ENCODE measurements at places on chromosomes 12 and 14.

- no peak for DNase-seq
These were observed 569.6 kb downstream of the AACS start for GRCh38 chr12:125634813-125635212.

DNA sequence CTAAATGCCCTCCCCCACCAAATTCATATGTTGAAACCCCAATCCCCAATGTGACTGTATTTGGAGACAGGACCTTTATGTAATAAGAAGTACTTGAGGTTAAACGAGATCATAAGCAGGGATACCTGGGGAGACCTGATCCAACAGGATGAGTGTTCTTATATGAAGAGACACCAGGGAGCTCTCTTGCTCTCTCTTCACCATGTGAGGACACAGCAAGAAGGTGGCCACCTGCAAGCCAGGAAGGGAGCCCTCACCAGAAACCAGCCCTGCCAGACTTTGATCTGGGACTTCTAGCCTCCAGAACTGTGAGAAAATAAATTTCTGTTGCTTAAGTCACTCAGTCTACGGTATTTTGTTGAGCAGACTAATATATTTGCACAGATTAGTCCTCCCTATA is 113.6 kb downstream of the NUAK1 start:
- no peak for DNase-seq

DNA sequence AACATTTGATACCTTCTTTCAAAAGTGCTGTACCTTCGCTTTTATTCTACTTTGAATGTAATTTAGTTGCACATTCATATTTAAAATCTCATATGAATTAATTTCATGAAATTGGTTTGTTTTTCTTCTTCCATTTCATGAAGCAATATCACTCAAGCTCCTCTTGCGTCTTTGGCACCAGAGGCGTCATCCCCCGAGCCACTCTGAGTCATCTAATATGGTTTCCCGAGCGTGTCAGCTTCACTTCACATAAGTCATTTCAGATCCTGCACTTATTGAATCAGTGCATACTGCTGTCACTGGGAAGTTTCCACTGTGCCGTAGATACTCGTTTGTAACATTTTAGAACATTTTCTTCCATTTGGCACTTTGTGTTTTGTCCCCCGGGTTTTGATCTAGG is 105.6 kb downstream of the SLC25A47 start:
- no peak for DNase-seq

DNA sequence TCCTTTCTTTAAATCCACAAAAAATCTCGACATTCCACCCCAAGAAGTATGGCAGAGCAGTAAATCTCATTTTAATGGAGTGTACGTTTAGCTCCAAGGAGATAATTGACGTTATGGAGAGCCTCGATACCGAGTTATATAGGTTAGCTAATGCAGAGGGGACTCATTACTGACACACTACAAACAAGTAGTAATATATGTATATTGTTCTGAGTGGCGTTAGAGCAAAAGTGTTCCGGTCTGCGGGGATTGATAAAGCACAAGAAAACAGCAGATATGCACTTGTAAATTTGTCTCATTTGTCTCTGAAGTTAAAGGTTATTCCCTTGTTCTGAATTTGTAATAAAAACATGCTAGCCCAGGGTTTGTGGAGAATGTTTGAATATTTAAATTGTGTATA is 84.1 kb downstream of the BCL11B start:
- no peak for DNase-seq

- no peak for DNase-seq
These were observed 80.1 kb upstream of the IFNG-AS1 start for GRCh38 chr12:67909091-67909531.

DNA sequence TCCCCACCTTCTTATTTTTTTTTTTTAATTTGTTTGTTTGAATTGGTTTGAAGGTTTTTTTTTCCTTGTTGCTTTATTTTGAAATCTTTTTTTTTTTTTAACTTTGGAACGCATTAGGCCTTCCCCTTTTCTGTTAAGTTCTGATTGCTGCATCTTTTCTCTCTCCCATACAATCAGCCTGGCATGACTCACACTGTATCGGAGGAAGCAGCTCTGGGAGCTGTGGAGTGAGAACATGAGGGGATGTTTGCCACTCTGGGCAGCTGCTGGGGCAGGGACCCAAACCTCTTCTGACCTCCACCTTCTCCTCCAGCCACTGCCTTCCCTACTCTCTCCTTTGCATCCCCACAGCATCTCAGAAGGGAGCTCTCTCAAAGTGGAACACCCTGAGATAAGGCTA is 160.3 kb upstream of the FKBP4 start:
- no peak for DNase-seq

GRCh38 chr12:105641749-105642148 is 311.3 kb downstream of the C12orf75 start:
- no peak for DNase-seq

- no peak for DNase-seq
These were observed 46.6 kb downstream of the PRIMA1 start for GRCh38 chr14:93741556-93742230.

- DNase-seq: no peak
These were observed 47.4 kb downstream of the ARL6IP4 start for GRCh38 chr12:123027726-123028445.

DNA sequence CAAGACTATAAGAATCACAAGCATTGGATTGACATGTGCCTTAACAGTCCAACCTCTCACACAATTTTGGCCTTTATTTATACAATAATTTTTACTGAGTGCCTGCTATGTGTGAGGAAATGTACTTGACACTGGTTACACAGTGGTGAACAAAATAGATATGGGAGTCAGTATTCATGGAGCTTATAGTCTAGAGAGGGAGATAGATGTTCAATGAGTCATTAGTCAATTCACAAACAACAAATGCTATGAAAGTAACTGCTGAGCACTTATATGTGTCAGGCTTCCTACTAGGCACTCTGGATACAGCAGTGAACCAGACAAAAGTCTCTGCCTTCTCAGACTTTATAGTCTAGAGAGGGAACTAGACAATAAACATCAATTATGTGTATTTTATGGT is 3.7 kb downstream of the CFAP54 start:
- no peak for DNase-seq

- peak; percentile 68 for DNase-seq
These were observed 63.3 kb upstream of the HSPB8 start for GRCh38 chr12:119115296-119115905.

GRCh38 chr14:67729072-67729885 is 27.6 kb downstream of the RDH12 start:
- peak; percentile 64 for DNase-seq

- no peak for DNase-seq
These were observed 5.3 kb downstream of the PHETA1 start for GRCh38 chr12:111363578-111363977.

DNA sequence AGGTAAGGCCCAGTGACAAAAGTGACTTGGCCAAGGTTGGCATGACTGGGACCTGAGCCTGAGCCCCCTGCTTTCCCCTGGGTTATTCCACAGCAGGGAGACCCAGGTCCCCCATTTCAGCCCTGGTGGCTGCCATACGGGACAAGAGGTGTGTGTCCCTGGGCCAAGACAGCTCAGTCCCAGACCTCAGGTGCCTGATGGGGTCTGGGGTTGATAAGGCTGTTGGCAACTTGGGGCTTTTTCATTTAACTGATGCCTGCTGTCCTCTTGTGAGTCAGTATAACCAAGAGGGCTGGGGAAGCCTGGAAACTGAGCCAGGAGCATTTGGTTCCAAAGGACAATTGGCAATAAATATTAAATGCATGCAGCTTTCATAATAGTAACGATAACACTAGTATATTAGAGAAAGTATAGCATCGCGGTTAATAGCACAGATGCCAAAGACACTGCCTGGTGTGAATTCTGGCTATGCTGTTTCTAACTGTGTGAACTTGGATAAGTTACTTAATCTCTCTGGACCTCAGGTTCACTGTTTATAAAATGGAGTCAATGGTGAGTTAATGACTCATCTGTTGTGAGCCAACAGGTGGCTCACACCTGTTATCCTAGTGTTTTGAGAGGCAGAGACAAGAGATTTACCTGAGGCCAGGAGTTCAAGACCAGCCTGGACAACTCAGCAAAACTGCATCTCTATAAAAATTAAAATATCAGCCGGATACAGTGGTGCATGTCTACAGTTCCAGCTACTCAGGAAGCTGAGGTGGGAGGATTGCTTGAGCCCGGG is 898 bp downstream of the SDSL start:
- peak; percentile 14 for DNase-seq

DNA sequence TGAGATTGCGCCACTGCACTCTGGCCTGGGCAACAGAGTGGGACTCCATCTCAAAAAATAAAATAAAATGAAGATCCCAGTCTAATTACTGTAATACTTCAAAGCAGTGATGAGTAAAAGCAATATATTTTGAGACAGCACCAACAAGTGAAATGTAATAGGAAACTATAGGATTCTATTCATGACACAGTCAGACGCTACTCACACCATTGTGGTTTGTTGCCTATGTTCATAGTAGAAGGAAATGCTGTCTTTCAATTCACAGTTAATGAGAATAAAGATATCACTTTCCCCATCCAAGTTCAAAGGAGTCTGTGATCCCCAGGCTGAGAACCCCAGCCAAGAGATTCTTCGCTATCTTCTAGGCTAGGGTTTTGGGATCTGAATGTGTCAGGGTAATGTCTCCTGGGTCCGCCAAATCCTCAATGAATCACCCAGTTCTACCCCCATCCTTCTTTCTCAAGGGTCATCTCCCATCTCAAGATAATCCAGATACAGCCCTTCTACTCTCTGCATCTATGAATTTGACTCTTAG is 16.6 kb upstream of the DTX1 start:
- no peak for DNase-seq

- no peak for DNase-seq
These were observed 40.2 kb upstream of the CCT2 start for GRCh38 chr12:69545081-69545480.

DNA sequence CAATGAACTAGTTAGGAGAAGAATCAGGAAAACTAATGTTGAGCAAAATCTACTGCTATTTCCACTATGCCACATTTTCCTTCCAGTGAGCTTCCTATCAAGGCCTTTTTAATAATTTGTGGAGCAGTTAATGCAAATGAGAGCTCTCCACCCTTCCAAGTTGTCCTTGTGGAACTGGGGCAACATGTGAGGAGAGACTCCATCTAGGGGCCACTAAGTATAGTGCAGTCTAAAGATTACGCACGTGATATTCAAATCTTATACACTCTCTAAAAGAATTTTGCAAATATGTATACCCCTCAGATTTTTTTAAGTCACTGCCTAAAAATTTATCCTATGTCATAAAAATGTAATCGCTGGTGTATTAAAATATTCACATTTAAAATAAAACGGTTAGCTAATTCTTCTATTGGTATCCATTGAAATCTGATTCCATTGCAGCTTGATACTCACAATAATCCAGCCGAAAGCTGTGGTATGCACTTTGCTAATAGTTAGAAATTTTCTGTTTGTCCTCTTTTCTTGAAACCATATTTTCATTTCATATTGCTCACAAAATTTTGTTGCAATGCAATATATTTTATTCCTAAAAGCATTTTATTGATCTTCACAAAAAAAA is 100.1 kb downstream of the PAH start:
- DNase-seq: peak; percentile 68

DNA sequence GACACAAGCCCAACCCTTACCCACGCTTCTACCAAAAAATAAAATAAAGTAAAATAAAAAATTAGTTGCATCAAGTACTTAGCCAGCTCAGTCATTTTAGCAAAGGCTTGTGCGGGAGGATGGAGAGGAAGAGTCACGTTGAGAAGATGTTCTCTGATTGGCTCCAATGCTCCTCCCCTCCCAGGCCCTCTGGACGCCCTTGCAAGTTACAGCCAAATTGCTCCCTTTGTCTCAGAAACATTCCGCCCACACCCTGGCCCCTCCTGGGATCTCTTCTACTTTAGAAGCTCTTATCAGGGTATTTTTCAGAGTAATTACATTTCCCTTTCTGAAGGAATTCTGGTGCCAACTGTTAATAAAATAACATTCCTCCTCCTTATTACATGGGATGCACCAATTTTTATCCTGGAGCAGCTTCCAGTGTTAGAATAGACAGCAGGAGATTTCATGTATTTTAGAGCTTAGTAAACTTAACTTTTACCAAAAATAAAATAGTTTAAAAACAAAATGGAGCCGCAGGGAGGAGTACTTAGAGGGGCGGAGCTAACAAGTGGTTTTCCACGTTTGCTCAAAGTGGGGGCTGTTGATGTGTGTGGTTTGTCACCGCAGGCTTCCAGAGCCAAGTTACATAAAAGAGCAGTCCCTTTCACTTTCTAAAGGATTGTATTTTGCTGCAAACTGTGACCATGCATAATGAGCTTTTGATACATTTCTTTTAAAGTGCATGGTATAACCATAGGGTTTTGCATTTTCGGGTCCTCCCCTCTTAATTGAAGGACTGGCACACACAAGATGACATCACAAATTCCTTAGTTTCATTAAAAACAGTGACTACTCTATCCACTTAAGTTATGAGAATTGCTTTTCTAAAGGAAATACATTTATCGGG is 71.7 kb upstream of the RAP1B start:
- DNase-seq: peak; percentile 59

DNA sequence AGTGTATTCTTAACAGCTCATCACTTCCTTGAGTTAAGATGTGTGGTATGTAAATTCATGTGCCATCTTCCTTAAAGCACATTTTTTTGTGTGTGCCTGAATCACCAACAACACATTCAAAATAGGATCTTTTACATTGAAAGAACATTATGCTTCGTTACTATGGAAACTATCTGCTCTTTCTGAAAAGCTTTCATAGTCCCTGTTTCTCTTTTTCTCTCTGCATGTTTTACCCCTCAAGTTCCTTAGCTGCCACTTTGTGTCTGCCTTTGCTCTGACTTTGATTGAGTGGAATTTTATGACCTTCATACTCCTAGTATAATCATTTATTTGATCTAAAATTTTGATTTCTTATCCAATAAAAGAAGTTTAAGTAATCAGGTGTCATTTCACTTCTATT is 880.3 kb upstream of the FOXG1 start:
- no peak for DNase-seq

GRCh38 chr12:108728820-108729611 is 2.3 kb downstream of the CORO1C start:
- no peak for DNase-seq

DNA sequence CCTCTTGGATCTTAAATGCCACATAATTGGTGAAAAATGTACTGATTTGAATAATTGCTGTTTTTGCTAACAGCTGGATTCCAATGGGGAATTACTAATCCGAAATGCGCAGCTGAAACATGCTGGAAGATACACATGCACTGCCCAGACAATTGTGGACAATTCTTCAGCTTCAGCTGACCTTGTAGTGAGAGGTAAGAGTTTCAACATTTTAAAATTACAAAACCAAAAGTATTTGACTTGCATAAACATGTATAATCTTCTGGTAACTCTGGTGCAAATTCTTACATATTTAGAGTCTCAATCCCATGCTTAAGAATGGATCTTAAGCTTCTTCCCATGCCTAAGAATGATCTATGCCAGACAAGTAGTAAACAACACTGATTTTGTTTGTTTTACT is 229.1 kb upstream of the PDZRN4 start:
- DNase-seq: no peak

GRCh38 chr14:104732931-104733681 is 9.1 kb downstream of the ADSS1 start:
- no peak for DNase-seq

GRCh38 chr14:82362452-82362851 is 828.8 kb upstream of the SEL1L start:
- DNase-seq: no peak
